NCI-H146 (cell line): ENCODE measurements at places on chromosomes 3 and 15.
A peak's percentile ranks its signal among the peaks of the same experiment; 100 is the strongest.

GRCh38 chr3:183331498-183331897, 78.4 kb downstream of the B3GNT5 start:
- DNase-seq = no peak

DNA sequence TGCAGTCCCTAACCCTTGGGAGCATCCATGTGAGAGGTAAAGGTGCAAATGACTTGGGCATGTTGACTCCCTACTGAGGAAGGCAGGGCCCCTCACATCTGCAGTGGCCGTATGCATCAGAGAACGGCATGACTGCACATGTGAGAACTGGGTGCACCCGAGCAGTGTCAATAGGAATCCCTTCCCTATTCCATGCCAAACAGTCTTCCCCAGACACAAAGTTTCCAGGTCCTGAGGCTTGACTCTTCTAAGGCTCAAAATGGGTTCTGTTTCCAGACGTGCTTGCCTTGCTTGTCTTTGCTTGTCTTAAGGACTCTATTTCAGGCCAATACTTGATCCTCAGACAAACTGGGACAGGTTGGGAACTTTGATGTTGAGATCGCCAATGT, 20.5 kb upstream of the ANPEP start:
- DNase-seq = no peak

DNA sequence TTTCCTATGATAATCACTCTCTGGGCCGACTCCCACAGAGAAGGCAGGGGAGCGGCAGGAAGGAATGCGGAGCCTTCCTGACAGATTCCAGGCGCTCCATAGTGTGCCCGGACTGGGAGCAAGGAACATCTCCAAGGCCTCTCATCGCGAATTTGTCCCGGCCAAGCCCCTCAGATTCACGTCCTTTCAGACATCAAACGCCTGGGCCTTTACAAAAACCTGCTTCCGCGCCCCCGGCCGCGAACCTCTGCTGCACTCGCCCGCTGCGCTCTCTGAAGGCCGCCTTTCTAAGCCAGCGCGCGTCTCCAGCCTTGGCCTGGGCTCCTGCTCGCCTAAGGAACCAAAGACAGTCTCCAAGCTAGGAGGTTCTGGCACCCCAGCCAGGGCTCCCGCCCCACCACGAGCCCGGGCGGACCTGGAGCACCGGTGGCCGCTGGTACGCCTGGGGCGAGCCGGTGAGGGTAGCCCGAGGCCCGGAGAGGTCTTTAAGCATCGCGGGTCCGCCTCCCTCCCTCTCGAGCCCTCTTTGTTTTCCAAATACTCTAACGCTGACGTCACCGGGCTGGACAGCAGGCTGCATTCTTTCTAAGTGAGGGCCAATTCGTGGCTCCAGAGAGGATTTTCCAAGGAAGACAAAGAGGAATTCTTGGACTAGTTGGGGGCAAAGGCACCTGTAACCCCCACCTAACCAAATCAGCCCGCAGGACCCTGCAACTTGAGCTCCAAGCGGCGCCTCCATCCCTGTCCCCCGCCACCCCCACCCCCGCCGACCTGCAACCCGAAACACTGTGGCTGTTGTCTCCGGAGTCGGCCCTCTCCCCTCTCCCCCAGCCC, 759 bp downstream of the AMOTL2 start:
- peak; percentile 74 for DNase-seq

DNA sequence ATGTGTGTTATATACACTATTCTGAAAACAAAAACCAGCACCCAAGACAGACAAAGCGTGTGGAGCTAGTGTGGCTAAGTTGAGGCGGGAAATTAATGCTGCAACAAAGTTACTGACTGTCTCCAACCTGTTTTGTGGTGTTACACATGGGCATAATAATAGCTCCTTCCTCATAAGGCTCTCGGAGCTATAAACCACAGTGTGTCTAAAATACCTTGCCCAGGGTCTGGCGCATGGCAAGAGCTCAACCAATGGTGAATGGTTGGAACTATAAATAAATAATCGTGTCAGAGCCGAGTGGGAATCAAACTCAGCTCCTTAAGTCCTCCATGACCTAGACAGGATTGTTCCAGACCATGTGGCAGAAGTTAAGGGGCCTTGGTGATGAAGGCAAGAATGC, 35.9 kb upstream of the TFRC start:
- DNase-seq = no peak

- DNase-seq = no peak
Observed at GRCh38 chr3:113218681-113219045, 7.3 kb downstream of the BOC start.

DNA sequence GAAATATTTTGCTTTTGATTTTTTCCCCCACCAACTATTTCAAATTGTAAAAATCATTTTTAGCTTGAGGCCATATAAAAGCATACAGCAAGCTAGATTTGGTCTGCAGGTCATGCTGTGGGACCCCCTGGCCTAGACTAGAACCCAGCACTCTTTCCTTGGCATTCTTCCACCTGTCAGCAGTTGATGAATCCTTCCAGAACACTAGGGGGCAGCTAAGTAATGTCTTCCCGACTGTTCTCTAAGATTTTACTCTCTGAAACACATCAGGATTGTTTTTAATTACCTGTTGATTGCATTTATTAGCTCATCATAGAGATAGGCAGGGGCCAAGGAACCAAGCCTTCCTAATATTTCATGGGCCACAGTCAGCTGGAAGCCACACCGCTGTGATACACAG, 174.5 kb downstream of the CACNA1D start:
- no peak for DNase-seq

DNA sequence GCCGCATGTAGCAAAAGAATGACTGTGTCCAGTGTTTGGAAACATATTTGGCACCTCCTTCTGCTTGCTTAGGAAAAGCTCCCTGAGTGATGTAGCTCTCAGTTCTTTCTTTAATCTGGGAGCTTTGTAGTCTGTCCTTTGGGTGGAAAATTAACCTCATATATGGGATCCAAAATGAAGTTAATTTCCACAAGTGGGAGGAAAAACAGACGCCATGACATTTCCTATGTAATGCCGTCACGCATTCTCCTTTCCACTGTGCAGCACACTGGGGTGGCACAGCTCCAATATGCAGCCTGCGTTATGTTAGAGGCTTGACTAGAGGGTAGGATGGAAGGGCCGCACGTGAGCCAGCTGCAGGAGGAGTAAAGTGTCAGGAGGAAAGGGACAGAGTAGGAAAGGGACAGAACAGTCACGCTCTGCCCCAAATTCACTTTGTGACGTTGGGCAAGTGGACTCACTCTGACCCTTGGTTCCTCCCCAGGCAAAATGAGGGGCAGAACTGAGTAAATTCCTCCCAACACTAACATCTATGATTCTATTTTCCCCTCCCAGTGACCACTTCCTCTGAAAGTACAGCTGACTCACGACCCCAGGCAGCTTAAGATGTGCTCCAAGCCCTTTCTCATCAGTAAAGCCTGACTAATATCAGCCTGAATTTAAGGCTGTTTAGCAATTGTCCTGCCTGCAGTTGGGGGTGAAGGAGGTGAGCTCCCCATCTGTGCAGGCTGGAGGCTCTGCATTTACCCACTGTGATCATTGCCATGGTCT, 176.5 kb upstream of the PFN2 start:
- no peak for DNase-seq

DNA sequence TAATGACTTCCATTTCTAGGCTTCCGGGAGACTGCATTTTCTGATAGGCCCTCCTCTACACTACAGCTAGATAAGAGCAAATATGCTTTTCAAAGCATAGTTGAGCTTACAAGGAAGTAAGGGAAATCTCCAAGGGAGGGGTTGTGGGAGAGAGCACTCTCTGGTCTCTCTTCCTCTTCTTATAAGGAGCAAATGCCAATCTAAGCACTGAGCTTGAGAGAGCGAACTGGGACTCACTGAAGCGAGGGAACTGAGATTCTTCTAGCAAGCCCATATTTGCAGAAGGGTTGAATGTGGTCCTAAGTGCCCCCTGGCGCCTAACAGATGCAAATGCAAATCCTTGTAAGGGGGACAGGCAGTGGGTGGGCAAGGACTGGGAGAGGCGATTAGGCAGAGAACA, 164.8 kb downstream of the ERC2 start:
- no peak for DNase-seq

DNA sequence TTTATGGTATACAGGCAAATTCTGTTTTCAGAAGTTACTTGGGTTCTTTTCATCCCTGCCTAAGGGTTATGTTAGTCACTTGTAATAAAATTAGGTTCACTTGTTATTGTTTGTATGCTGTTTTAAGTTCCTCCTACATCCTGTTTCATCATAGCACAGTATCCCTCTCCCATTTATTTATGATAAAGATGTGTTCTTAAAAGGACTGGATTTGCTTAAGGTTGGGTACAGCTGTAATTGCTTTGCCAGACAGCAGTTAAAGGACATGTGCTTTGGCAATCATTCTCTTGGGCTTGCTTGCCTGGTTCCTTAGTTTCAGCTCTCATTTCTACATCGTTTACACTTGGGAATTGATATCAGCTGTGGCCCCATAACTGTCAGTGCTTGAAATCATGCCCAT, 11.7 kb downstream of the ATP2C1 start:
- peak; percentile 18 for DNase-seq

GRCh38 chr3:156472684-156473083, 82.2 kb downstream of the SSR3 start:
- no peak for DNase-seq

DNA sequence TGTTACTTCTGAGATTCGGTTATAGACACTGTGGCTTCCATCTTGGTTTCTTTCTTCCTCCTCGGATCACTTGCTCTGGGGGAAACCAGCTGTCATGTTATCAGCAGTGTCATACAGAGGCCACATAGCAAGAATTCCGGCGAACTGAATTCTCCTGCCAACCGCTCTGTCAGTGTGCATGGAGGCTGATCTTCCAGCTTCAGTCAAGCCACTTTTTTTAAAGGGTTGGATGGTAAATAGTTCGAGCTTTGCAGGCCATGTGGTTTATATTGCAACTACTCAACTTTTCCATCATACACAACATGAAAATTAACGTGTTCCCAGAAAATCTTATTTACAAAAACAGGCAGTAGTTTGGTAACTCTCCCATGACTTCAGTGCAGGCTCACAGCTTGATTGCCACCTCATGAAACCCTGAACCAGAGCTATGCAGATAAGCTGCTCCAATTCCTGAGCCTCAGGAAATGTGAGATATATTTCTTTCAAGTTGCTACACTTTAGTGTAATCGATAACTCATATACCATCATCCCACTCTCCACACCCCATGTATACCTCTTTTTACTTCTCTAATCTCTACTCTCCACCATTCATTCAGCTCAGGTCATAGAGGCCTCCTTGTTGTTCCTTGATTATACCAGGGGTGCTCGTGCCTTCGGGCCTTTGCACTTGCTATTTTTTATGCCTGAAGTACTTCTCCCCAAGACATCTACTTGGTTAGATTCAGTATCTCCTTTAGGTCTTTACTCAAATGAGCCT, 7.2 kb downstream of the RPL22L1 start:
- DNase-seq = no peak

DNA sequence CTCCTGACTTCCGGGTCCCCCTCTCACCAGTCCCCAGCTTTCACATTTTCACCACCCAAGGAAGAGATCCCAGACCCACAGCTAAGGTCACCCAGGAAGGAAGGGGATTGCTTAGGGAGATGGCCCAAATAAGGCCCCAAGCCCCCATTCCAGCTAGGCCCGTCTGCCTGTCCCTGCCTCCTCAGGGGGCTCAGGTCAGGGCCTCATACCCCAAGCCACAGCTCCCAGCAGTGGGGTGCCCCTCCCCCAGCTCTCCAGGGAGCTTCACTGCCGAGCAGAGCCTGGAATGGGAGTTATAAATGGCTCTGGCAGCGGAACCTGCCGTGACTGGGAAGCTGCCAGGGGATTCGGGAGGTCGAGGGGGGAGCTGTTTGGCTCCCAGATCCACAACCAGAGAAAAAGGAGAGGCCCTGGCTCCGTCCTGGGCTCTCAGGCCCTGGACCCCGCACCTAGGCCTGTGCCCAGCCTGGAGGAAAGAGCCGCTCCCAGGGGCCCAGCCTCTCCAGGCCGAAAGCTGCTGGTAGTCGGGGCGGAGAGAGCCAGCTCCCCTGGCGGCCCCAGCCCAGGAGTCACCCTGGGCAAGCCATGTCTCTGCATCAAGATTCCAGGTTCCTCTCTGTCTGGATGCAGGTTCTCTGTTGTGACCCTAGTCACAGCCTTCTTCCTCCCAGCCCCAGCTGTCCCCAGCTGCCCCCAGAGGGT, 550 bp downstream of the CCDC9B start:
- no peak for DNase-seq

GRCh38 chr3:9978710-9979305, 7.8 kb downstream of the EMC3 start:
- DNase-seq = no peak

DNA sequence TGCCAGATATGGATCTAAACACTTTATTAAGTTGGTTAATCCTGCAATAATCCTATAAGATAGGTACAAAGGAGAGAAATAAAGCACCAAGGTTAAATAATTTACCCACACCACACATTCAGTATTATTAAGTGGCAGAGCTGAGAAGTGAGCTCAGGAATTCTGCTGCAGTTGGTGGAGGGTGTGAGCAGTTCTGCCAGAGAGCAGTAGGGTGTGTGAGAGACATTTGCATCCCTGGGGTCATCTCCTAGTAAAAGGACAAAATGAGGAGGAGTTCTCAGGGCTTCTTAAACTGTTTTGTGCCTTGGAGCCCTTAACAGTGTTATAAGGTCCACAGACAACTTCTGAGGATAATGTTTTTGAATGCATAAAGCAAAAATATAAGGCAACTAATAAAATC, 484.5 kb downstream of the TAFA4 start:
- DNase-seq = no peak

DNA sequence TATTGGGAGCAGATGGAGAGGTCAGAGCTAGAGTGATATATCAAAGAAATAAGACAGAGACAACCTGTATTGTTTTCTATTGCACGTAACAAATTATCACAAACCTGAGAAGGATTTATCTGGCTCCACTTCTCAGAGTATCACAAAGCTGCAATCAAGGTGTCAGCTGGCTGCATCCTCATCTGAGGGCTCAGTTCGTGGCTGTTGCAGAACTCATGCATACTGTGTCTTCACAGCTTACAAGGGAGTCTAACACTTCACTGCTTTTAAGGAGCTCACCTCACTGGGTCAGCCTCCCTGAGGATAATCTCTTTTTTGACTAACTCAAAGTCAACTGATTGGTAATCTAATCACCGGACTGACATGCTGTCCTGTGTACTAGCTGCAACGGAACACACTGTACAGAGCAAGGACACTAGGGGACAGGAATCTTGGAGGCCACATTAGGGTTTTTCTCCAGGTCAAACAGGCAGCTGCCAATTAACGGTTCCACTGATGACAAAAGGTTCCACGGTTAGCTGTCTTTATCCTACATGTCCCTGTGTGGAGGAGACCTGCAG, 1006.8 kb upstream of the SEMA6D start:
- DNase-seq = no peak

- no peak for DNase-seq
Observed at GRCh38 chr15:44381236-44381635, 46.2 kb upstream of the CTDSPL2 start.

- no peak for DNase-seq
Observed at GRCh38 chr3:168048414-168049330, 47.1 kb downstream of the GOLIM4 start.

GRCh38 chr3:71887256-71887655, 102.3 kb upstream of the PROK2 start:
- no peak for DNase-seq

GRCh38 chr3:20870106-20870899, 684.3 kb upstream of the SGO1 start:
- no peak for DNase-seq
